Posterior cingulate gyrus (tissue), 11 donors: ENCODE measurements at places on chromosomes 16 and 17.

DNA sequence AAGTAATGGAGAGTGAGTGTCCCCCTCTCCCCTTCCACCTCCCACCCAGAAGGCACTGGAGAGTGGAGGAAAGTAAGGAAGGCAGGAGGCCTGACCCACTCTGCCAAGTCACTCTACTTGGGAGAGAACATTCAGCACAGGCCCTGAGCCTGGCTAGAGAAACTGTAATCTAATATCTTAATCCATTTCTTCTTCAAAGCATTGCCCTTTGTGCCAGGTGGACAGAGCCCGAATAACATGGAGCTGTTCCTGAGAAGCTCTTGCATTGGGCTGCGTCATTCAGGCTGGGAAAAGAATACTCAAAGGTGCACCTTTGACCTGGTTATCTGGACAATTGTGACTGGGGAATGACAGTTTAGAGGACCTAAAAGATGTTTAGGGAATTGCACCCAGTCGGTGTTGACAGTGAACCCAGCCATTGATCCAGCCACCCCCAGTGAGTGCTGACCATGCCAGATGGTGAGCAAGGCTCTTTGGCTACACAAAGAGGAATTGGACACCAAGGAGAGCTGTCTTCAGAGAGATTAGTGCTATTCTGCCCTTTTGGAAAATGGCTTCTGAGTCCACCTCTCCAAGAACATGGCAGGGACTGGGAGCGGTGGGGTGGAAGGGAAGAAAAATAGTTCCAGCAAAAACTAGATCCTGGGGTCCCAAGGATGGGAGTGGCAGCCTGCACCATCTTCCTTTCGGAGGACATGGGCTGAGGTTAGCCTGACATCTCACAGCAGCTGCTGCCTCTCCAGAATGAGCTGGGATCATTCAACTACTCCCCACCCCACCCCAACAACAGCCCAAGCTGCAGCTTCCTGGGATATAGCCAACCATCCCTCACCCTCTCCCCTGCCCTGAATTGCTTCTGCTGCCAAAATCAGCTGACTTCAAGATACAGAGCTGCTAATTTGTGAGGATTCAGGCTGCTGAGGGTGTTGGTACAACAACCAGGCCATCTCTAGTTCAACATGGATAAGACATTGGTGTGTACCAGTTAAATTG, 11.6 kb upstream of the NOG start:
- no peak for DNase-seq

GRCh38 chr17:27771586-27771985, 28.7 kb downstream of the NOS2 start:
- peak; percentile 55 for DNase-seq

DNA sequence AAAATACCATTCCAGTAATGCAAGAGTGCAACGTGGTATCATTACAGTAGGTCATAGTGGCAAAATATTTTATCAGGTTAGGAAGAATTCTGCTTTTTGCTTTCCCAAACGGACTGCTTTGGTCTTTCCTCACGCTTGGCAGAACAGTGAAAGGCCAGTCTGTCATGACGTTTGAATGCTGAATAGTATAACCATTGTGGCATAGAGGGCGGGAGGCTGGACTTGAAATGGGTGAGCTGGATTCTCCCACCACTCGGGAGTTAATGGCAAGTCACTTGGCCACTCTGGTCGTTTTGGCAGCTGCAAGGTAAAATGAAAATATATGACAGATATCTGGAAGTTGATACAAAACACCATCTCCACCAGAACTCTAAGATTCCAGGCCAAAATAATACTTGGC, 391.2 kb downstream of the MAF start:
- no peak for DNase-seq

GRCh38 chr17:27496005-27496404, 39.8 kb downstream of the KSR1 start:
- DNase-seq = no peak

DNA sequence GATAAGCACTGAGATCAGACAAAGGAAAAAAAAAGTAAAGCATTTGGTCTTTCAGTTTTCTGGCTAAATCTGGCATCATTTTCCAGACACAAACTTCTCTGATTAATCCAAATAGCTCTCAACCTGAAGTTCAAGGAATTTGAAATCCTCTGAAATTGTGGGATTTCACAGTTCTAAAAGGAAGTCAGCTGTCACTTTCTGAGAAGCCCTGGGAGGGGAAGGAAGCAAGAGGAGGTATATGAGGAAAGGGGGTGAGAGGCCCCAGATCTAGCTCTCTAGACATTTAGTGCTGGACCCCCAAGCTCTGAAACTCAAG, 17.5 kb upstream of the HOXB9 start:
- DNase-seq = no peak

- DNase-seq = no peak
Observed at GRCh38 chr17:79065105-79065670, 9.4 kb upstream of the ENGASE start.

- no peak for DNase-seq
Observed at GRCh38 chr16:78127130-78127529, 27.7 kb downstream of the WWOX start.

- no peak for DNase-seq
Observed at GRCh38 chr16:69190598-69190997, 3.6 kb downstream of the SNTB2 start.
